ENCODE measurements at places on chromosomes 6 and 20.

- DNase-seq = no peak
Observed at GRCh38 chr6:140366991-140367390, 992.5 kb upstream of the CITED2 start.

DNA sequence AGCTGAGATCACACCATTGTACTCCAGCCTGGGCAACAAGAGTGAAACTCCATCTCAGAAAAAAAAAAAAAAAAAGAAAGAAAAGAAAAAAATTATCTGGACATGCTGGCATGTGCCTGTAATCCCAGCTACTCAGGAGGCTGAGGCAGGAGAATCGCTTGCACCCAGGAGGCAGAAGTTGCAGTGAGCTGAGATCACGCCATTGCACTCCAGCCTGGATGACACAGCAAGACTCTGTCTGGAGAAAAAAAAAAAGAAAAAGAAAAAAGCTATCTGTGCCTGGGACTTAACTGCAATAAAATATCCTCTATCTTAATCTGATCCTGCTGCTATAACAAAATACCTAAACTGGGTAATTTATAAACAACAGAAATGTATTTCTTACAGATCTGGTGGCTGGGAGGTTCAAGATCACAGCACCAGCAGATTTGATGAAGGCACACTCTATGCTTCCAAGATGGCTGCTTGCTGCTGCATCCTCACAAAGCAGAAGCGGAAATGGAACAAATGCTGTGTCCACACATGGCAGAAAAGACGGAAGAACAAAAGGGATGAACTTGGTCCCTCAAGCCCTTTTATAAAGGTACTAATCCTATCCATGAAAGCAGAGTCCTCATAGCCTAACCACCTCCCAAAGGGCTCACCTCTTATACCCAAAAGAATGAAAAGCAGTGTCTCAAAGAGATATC lies 273.3 kb upstream of the JARID2 start:
- DNase-seq = no peak

DNA sequence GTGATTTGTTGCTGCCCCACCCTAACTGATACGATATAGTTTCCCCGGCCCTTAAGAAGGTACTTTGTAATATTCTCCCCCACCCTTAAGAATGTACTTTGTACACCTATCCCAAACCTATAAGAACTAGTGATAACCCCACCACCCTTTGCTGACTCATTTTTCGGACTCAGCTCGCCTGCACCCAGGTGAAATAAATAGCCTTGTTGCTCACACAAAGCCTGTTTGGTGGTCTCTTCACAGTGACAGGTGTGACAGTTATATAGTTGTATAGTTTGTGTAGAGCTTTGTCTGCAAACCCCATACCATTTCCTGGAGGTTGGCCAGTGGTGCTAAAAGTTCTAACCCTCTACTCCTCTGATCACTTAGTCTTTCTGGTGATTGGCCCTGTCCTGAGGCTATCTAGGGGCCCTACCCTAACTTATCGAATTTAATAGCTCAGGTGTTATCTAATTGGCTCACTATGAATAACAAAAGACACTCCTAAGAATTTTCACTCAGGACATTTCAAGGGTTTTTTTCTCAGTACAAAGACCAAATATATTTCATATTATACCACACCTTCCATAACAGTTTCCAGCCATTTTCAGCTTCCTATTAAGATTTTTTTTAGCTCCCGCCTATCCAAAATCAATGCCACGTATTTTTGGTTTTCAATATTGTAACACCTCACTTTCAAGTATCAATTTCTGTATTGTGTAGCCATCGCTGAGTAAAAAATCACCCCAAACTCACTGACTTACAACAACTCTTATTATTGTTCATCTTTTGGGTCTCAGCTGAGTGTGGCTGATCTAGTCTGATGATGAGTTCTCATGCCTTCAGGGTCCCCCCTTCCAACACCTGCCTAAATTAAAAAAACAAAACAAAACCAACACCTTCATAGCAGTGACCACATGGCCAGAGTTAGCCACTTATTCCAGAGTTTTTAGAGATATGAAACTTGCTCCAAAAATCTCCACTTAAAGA lies 9.8 kb upstream of the BTN1A1 start:
- DNase-seq = no peak

DNA sequence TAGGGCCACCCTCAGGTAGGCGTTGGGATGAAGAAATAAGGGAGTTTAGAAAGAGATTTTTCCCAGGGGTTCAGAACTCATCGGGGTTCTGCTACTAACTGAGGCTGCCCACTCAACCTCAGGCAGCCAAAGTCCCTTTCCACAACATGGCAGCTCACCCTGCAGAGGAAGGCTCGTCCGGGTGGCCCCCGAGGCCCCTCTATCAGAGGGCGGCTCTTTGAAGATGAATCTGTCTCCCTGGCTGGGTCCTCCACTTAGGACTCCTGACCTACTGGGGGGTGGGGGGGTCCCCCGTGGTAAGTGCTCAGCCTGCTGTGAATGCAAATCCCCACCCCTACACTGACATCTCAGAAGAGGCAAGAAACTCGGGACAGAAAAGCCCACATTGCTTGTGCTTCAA lies 182.9 kb downstream of the SOD2 start:
- no peak for DNase-seq

- DNase-seq = no peak
Observed at GRCh38 chr6:109314313-109314712, 68.0 kb downstream of the CD164 start.

- no peak for DNase-seq
Observed at GRCh38 chr6:64874776-64875175, 832.2 kb downstream of the EYS start.

GRCh38 chr6:139054001-139054400 lies 25.5 kb downstream of the ABRACL start:
- no peak for DNase-seq

- DNase-seq = no peak
Observed at GRCh38 chr6:74607934-74608333, 597.9 kb downstream of the COL12A1 start.

DNA sequence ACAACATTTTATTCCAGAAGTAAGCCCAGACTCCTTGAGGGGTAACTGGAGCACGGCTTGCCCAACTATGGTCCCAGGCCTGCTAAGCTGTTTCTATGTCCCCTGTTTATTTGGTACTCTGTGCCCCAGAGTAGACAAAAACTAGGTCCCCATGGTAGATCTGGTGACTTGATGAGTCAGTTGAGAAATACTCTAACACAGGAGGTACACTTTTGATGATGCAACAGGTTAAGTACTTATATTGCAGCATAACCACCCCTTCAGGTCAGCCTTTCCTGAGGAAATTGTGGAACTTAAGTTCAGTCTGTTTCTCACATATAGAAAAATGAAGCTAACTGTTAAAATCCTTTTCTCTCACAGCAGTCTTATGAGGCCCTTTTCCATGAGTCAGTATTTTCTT lies 19.6 kb downstream of the TTPAL start:
- DNase-seq = no peak

DNA sequence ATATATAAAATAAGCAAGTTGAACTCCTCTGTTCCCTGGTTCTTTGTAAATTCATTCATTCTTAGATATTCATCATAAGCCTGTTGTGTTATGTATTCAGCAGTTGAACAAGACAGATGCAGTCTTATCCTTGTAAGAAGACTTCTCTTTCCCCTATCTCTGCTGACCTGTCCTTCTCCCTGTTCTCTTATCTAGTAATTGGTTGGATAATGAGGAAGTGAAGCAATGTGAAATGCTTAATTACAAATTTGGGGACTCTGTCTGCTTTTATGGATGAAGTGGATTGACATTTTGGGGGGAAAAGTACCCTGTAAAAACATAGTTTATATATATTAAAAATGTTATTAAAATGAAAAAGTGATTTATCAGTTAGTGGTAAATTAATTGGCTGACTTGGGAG lies 37.0 kb downstream of the CDKAL1 start:
- no peak for DNase-seq

DNA sequence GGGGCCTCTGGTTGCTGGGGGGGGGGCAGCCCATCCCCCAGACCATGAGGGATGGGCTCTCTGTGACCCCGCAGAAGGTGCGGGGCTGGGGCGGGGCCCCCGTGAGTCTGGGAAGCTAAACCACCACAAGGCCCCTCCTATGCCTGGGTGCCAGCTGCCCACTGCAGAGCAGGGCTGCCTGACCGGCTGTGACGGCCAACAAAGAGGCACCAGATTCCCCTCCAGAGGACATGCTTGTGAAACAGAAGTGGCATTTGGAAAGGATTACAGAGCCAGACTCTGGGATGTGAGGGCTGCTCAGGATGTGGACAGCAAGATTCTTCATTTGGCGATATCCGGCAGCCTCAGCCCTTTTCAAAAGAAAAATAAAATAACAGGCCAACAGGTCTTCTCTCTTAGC lies 16.5 kb upstream of the NTSR1 start:
- DNase-seq = no peak

DNA sequence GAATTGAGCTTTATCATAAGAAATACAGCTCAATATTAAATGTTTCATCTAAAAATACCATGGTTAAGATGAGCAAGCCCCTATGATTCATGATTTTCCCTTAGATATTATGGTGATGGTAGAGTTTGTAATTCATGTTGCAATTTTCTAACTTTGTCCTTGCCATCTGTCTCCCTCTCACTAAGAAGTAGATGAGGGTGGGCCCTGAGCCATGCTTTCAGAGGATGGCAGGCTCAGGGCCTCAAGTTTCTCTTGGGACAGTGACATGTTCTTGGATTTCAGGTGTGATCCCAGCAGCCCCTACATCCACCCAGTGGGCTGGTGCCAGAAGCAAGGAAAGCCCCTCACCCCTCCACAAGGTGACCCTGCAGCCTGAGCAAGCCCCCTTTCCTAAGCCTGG lies 25.6 kb downstream of the L3MBTL1 start:
- no peak for DNase-seq

DNA sequence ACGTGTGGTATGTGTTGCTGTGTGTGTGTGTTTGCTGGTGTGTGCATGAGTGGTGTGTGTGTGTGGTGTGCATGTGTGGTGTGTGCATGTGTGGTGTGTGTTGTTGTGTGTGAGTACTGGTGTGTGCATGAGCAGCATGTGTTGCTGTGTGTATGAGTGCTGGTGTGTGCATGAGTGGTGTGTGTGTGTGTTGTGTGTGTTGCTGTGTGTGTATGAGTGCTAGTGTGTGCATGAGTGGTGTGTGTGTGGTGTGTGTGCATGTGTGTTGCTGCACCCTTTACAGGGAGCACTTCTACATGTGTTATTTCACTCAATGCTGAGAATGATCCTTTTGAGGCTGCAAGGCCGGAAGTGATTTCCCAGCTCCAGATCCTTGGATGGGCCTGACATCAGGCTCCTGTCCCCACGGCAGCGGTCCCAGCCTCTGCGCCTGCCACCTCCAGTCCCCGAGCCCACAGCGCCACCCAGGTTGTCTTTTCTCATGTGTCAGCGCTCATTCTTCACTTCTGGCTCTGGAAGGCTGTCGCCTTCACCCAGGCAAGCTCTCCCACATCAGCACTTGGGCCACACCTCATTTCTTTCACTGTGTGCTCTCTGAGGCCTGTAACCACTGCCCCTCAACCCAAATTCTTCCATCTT lies 2.6 kb downstream of the NPEPL1 start:
- DNase-seq = no peak

DNA sequence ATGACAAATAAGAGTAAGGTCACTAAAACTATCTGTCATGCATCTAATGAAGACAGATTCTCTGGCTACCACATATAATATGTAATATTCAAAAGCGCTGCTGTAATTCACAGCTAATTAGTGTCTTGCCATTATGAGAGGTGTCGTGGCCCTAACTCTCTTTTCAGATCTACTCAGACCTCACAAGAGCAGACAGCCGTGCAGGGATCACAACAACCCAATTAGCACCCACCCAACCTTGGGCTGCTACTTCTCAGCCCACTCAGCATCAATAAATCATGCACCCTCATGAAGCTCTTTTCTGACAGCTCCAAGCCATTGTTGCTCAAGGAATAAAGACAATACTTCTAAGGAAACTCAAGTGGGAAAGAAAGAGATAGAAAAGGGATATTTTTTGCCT lies 61.5 kb downstream of the FRK start:
- DNase-seq = no peak

DNA sequence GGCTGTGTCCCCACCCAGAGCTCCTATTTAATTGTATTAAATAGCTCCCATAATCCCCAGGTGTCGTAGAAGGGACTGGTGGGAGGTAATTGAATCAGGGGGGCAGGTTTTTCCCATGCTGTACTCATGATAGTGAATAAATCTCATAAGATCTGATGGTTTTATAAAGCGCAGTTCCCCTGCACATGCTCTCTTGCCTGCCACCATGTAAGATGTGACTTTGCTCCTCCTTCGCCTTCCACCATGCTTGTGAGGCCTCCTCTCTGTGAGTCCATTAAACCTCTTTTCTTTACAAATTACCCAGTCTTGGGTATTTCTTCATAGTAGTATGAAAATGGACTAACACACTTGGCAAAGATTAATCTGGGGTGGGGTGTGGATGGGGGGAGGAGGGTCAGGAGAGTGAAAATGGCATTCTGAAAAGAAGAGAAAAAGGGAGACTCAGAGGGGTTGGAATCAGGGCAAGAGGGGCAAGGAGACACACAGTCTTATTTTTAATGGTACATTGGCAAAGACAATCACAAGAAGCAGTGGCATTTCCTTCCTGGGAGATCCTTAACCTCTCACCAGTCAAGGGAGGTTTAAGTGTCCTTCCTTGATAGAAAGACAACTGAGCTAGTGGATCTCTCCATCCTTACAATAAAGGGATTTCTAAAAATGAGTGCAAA lies 37.5 kb upstream of the NOX3 start:
- DNase-seq = no peak

DNA sequence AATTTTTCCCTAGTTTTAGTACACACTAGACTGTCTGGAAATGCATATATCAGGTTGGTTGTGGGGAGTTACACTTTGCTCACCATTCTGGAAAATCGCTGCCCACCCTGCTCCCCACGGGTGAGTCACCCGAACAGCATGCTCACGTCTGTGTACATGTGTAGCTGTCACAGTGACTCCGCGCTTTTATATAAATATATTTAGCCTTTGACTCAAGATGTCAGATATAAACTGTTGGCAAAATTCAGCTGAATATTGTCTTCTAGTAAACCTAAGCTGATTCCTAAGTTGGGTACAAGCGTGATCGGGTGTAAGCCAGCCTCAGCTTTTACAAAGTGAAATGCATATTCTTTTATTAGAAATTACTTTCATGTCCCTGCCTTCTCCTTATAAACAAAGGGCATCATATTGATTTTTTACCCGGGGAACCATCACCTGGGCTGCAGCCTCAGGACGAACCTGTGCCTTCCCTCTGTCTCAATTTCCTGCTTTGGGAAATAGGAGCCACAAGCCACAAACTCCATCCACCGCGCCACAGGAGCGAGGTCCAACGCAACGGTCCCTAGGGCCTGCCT lies 4.3 kb downstream of the SDCBP2 start:
- peak; percentile 56 for DNase-seq

DNA sequence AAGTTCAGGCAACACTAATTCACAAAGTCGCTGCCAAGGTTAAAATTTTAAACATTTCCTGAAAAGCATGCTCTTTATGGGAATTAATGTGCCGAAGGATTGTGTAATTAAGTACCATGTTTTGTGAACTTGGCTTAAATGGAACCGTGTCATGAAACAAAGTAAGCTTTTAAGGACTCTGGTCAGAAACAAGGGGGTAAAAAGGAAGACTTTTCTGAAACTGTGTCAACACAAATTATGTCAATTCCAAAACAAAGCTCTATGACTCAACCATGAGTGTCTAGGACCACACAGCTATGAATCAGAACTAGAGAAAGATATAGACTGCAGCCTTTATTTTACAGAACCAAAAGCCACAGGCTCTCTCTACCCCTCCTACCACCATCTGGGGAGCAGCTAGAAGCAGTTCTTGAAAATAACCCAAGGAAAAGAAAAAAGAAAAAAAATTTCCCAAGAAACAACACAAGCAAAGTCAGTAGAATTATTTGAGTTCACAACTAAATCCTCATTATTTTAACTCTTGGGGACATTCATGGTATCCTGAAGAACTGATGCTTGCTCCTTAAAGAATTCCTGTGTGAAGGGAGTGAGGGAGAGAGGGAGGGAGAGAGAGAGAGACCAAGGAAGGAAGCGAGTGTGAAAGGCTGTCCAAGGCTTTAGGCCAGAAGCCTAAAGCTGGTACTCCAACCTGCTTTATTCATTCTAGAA lies 81.9 kb downstream of the ZMYND8 start:
- peak; percentile 36 for DNase-seq
